ENCODE measurements at places on chromosomes 4 and X. TPM values are rescaled to one million over a fixed set of nuclear protein-coding genes. Genes with fewer than 3 reads are reported as not detected.

The SMR3B gene
- not detected for total RNA-seq

The ATP1B4 gene
- total RNA-seq: not detected

The COQ2 gene
- 23.2 TPM for total RNA-seq

The SPANXA2 gene
- 0.76 TPM for total RNA-seq

The MCF2 gene
- not detected for total RNA-seq

The PRR27 gene
- not detected for total RNA-seq

The CLDN34 gene
- not detected for total RNA-seq

The EXOC1L gene
- not detected for total RNA-seq

The NAP1L5 gene
- total RNA-seq: 14.5 TPM

The MAGEE2 gene
- total RNA-seq: not detected

The PABPC5 gene
- not detected for total RNA-seq

The PAK3 gene
- total RNA-seq: not detected

The HSFX2 gene
- total RNA-seq: 0.48 TPM

The TLR3 gene
- 0.57 TPM for total RNA-seq

The JAKMIP1 gene
- not detected for total RNA-seq

The PABPC4L gene
- total RNA-seq: 3.8 TPM

The EXOSC9 gene
- 47.8 TPM for total RNA-seq

The SSX3 gene
- total RNA-seq: not detected

The GUCY1A1 gene
- total RNA-seq: not detected

The VSIG1 gene
- total RNA-seq: 0.23 TPM

The GC gene
- total RNA-seq: not detected

The TCEAL2 gene
- total RNA-seq: not detected

The GLOD5 gene
- not detected for total RNA-seq

The UGT8 gene
- total RNA-seq: not detected

The SLC2A9 gene
- 1.3 TPM for total RNA-seq

The GPC4 gene
- not detected for total RNA-seq

The TGIF2LX gene
- not detected for total RNA-seq

The GCNA gene
- total RNA-seq: 0.72 TPM

The BMX gene
- not detected for total RNA-seq

The HSFX4 gene
- total RNA-seq: not detected

The SAGE1 gene
- not detected for total RNA-seq

The RPS6KA3 gene
- 23.3 TPM for total RNA-seq

All from HFFc6 (cell line).